ENCODE measurements at places on chromosomes 7 and 10. TPM values are rescaled to one million over a fixed set of nuclear protein-coding genes. Genes with fewer than 3 reads are reported as not detected.
A peak's percentile ranks its signal among the peaks of the same experiment; 100 is the strongest.

GRCh38 chr7:157799076-157799685, 462.4 kb downstream of the DNAJB6 start:
- no peaks in the 10 kb centered on the region for H3K36me3 ChIP-seq
- DNase-seq: no peak
- no peaks in the 10 kb centered on the region for H3K4me1 ChIP-seq
- no peaks in the 10 kb centered on the region for H3K27me3 ChIP-seq
- H3K27ac ChIP-seq: no peak overlapping the region

- H3K36me3 ChIP-seq: peaks cover 30% of the 10 kb centered on the region
- no peaks in the 10 kb centered on the region for H3K27me3 ChIP-seq
- peaks cover 2% of the 10 kb centered on the region for H3K4me1 ChIP-seq
- no peak for DNase-seq
- no peak overlapping the region for H3K4me3 ChIP-seq
Measured at GRCh38 chr7:100856871-100857282, 4.4 kb downstream of the SLC12A9 start.

DNA sequence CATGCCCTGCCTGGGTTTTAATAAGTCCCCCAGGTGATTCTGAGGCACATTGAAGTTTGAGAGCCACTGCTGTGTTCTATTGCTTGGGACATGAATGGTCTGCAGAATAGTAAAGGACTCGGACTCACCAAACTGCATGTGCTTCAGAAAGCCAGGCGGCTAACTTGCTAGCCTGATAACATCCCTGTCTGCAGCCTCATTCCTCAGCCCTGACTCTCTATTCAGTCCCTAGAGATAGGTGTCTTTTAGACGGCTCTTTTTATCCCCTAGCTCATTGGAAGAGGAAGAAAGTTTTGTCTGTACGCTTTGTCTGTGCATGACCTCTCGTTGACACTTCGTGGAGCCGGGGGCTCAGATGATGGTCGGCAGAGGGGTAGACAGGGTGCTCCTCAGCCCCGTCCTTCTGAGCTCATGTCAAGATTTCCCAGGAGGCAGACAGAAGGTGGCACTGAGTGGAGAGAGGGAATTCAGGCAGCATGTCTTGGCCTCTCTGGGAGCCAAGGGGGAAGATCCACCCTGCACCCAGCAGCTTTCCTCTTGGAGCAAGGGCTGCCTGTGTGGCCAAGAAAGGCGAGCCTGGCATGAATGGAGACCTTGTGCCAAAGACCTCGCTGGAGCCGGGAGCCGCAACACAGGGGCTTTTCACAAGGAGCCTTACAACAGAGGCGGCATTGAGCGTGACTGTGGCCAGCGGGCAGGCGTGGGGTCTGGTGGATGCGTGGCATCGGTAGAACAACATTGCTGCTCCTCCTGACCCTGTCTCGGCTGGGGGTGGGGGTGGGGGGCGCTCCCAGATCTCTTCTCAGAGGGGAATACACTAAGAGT, 51.1 kb upstream of the PODXL start:
- DNase-seq: no peak
- H3K27ac ChIP-seq: no peak overlapping the region
- H3K36me3 ChIP-seq: no peaks in the 10 kb centered on the region
- H3K4me1 ChIP-seq: no peaks in the 10 kb centered on the region
- H3K4me3 ChIP-seq: no peak overlapping the region

DNA sequence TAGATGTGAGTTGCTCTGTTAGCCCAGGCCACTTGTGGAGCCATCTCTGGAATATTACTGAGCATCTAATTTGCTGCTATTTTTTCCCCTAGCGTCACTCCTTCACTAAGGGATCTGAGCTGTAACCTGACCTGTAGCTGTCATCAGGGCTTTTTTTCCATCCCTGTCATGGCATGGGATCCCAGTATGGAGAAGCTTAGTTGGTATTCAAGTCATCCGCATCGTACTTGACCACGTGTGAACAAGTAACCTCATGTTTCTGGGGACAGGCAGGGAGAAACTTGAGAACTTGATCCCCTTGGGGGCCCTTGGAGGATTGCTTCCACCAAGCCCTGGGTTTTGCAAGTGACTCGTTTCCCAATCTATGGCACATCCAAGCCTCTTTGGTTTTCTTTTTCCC, 474.4 kb upstream of the GALNT17 start:
- DNase-seq: no peak
- H3K36me3 ChIP-seq: no peaks in the 10 kb centered on the region
- no peak overlapping the region for H3K4me3 ChIP-seq
- H3K27me3 ChIP-seq: no peaks in the 10 kb centered on the region

DNA sequence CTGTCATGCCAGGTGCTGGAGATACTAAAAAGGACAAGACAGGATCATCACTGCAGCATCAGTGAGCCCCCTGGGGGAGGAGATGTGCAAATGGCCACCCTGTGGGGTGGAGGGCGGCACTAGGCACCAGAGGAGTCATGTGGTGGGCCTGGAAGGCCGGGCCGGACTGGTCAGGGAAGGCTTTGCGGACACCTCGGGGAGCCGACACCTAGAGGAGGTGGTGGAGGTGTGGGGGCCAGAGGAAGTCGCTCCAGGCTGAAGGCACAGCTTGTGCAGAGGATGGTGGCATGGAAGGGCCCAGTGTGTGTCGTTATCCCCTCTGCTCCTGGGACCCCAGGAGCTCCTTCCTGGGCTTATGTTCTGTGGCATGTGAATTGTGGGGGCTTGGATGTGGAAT, 437.7 kb downstream of the RPS24 start:
- peaks cover 27% of the 10 kb centered on the region for H3K4me1 ChIP-seq
- H3K27ac ChIP-seq: no peak overlapping the region
- no peak for DNase-seq
- H3K4me3 ChIP-seq: no peak overlapping the region
- H3K36me3 ChIP-seq: no peaks in the 10 kb centered on the region

GRCh38 chr10:86580521-86580891, 58.9 kb upstream of the WAPL start:
- no peak for DNase-seq
- peaks cover 4% of the 10 kb centered on the region for H3K4me1 ChIP-seq
- no peaks in the 10 kb centered on the region for H3K27me3 ChIP-seq
- no peak overlapping the region for H3K4me3 ChIP-seq
- H3K27ac ChIP-seq: no peak overlapping the region

- no peak for DNase-seq
- H3K4me1 ChIP-seq: no peaks in the 10 kb centered on the region
- H3K27me3 ChIP-seq: no peaks in the 10 kb centered on the region
Measured at GRCh38 chr7:41809940-41810576, 107.2 kb upstream of the INHBA start.

DNA sequence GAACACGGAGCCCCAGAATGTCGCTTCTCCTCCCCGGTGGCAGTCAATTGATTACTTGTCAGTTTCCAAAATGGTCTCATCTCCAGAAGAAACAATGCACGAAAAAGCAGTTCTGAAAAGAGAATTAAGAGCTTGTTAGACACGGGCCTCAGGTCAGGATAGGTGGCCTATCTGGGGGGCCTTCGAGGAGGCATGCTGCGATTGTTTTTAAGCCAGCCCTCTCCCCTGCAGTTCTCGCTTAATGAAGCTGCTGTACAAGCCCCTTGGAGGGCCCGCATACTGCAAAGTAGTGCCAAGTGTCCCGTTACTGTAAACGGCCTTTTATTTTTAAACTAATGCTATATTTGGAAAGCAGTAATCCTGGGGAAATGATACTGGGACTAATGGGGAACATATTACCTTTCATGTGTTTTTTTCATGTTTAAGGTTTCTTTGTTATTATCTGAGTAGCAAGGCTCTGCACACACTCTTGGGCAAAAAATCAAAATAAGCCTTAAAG, 114.8 kb upstream of the TCF7L2 start:
- H3K27ac ChIP-seq: no peak overlapping the region
- H3K27me3 ChIP-seq: no peaks in the 10 kb centered on the region
- H3K36me3 ChIP-seq: no peaks in the 10 kb centered on the region
- H3K4me1 ChIP-seq: peaks cover 3% of the 10 kb centered on the region
- H3K4me3 ChIP-seq: no peak overlapping the region

DNA sequence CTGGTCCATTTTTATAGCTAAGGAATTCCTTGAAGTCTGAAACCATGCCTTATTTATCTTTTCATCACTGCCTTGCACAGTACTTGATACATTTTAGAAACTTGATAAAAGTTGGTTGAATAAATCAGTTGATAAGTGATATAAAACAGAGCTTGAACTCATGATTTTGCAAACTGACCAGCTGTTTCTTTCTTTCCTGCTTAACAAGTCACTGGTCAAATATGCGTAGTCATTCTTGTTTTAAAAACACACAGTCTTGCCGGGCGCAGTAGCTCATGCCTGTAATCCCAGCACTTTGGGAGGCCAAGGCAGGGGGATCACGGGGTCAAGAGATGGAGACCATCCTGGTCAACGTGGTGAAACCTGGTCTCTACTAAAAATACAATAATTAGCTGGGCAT, 6.3 kb downstream of the TPST1 start:
- no peak for DNase-seq
- no peaks in the 10 kb centered on the region for H3K27me3 ChIP-seq
- no peaks in the 10 kb centered on the region for H3K36me3 ChIP-seq
- no peak overlapping the region for H3K4me3 ChIP-seq
- H3K27ac ChIP-seq: no peak overlapping the region

DNA sequence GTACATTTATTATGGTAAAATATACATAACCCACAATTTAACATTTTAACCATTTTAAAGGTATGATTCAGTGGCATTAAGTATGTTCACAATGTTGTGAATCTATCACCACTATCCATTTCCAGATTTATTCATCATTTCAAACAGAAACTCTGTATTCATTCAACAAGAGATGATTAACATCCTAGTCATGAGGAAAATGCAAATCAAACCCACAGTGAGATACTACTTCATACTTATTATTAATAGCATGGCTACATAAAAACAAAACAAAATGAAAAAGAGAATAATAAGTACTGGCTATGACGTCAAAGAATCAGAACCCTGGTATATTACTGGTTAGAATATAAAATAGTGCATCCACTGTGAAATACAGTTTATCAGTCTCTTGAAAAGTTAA, 386.6 kb upstream of the POM121L12 start:
- DNase-seq: no peak
- no peaks in the 10 kb centered on the region for H3K4me1 ChIP-seq
- H3K36me3 ChIP-seq: no peaks in the 10 kb centered on the region
- no peak overlapping the region for H3K4me3 ChIP-seq
- no peaks in the 10 kb centered on the region for H3K27me3 ChIP-seq
- H3K27ac ChIP-seq: no peak overlapping the region

GRCh38 chr7:74023092-74023536, 4.9 kb upstream of the ELN start:
- no peak for DNase-seq
- no peak overlapping the region for H3K27ac ChIP-seq
- peaks cover 30% of the 10 kb centered on the region for H3K27me3 ChIP-seq
- H3K4me3 ChIP-seq: no peak overlapping the region
- H3K4me1 ChIP-seq: no peaks in the 10 kb centered on the region

DNA sequence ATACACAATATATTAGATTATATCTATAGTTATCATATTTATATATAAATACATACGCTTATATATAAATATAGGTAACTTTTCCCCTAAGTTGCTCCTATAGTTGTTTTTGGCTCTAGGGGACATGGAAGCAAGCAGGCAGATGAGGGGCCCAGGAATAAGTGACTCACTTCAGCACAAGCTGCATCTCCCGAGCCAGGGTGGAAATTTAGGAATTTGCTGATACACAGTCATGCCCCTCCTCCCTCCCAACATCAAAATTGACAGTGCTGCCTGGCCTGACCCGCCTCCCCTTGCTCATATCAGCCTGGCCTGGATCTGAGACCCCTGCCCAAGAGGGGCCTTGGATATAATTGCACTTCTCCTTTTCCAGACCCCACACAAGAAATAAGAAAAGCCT, 33.8 kb downstream of the MKI67 start:
- no peaks in the 10 kb centered on the region for H3K36me3 ChIP-seq
- peaks cover 16% of the 10 kb centered on the region for H3K4me1 ChIP-seq
- H3K4me3 ChIP-seq: no peak overlapping the region
- no peak for DNase-seq
- H3K27ac ChIP-seq: no peak overlapping the region
- no peaks in the 10 kb centered on the region for H3K27me3 ChIP-seq

DNA sequence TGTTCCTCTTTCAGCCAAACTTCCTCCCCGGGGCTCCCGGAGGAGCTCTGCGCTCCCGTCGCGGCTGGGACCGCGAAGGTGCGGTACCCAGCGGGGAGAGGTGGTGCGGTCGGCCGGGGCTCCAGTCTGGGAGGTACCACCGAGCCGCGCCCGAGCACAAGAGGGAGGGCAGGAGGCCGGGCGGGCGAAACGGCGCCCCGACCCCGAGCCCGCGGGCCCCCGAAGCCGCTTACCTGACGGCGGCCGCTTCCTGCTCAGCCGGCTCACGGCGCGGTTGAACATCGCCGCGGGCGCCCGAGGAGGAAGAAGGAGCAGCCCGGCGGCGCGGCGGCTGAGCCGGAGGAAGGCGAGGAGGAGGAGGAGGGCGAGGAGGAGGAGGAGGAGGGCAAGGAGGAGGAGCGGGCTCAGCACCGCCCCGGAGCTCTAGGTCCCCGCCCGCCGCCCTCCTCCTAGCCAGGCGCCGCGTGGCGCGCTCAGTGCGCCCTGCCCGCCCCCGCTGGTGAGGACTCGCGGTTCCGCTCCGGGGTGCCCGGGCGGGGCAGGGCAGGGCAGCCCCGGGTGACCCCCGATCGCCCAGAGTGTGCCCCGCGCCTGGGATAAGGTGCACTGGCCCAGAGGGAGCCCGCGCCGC, at the start of gene RGS10:
RGS10 (minus strand) TSS at position 363 of the 631 bp plus-strand sequence; CDS start at position 282, 81 bp downstream.
- peaks cover 53% of the 10 kb centered on the region for H3K27me3 ChIP-seq
- H3K27ac ChIP-seq: peak within 1 kb of the TSS; percentile 53
- peak within 1 kb of the TSS; percentile 54 for H3K4me3 ChIP-seq
- peak; percentile 23 for DNase-seq
- H3K36me3 ChIP-seq: no peaks in the 10 kb centered on the region

- peaks cover 22% of the 10 kb centered on the region for H3K4me1 ChIP-seq
- H3K27me3 ChIP-seq: no peaks in the 10 kb centered on the region
- no peak for DNase-seq
- H3K27ac ChIP-seq: no peak overlapping the region
Measured at GRCh38 chr10:42979181-42979580, 97.7 kb upstream of the RET start.

GRCh38 chr7:68684246-68684839, 913.9 kb upstream of the AUTS2 start:
- no peaks in the 10 kb centered on the region for H3K27me3 ChIP-seq
- peak; percentile 11 for DNase-seq
- no peaks in the 10 kb centered on the region for H3K4me1 ChIP-seq
- no peaks in the 10 kb centered on the region for H3K36me3 ChIP-seq
- no peak overlapping the region for H3K27ac ChIP-seq
- no peak overlapping the region for H3K4me3 ChIP-seq

INA gene
- 16.9 TPM for polyA plus RNA-seq

MYH16 gene
- 0.01 TPM for polyA plus RNA-seq

CFTR gene
- polyA plus RNA-seq: 53.1 TPM

RPA3 gene
- 30.5 TPM for polyA plus RNA-seq

RET gene
- 20.1 TPM for polyA plus RNA-seq

COPS6 gene
- 94.0 TPM for polyA plus RNA-seq

CALML5 gene
- polyA plus RNA-seq: not detected

FFAR4 gene
- polyA plus RNA-seq: 0.51 TPM

PIP gene
- polyA plus RNA-seq: not detected

PTN gene
- polyA plus RNA-seq: 98.3 TPM

C10orf67 gene
- 0.27 TPM for polyA plus RNA-seq

SPDYE1 gene
- polyA plus RNA-seq: 0.72 TPM

All from large intestine (tissue), 12 donors.